Stimulated activated CD8-positive, alpha-beta memory T cell treated with anti-CD3 and anti-CD28 coated beads, Interleukin-2, amount 100 ng/mL, for 1 hour (primary cell): ENCODE measurements at places on chromosomes 16 and 17.

DNA sequence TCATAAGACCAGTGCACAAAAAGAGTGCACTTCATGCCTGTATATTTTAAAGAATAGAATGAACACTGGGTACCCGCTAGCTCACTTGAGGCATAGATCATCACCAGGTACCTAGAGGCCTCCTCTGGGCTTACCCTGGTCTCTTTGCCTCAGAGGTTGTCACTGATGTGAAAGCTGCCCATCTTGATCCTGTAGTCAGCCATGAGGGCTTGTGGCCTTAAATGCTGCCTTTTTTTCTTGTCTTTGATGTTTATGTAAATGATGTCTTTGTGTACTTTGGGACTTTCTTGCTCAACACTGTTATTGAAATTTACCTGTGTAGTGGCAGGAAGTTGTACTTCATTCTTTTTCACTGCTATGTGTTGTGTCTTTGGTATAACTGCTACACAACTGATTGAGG lies 26.8 kb upstream of the SLC5A10 start:
- no peak for DNase-seq

DNA sequence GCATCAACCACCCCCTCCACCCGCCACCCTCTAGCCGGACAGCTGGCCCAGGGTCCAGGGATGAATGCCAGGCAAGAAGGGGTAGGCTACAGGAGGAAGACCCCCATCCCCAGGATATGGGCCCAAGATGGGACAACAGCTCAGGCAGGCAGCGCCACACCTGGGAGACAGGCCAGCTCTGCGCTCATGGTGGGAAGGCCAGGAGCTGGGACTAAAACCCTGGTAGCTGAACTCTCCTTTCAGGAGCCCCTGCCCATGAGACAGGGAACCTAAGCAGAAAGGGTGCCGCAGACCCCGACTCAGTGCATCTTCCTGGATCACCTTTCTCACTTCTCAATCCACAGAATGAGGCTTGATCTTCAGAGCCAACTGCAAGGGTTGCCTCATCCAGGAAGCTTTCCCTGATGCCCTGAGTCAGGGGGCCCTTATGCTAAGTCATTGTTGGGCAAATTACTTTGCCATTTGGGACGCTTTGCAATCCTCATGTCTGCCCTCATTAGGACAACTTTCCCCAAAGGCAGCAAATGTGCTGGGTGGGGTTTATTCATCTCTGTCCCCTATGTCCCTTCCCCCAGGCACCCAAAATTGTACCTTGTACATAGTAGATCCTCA lies 9.0 kb downstream of the ZDHHC1 start:
- no peak for DNase-seq

- no peak for DNase-seq
Measured at GRCh38 chr16:81520560-81521135, 76.0 kb downstream of the CMIP start.

GRCh38 chr16:2188395-2188794 lies 8.0 kb downstream of the CASKIN1 start:
- DNase-seq = no peak

DNA sequence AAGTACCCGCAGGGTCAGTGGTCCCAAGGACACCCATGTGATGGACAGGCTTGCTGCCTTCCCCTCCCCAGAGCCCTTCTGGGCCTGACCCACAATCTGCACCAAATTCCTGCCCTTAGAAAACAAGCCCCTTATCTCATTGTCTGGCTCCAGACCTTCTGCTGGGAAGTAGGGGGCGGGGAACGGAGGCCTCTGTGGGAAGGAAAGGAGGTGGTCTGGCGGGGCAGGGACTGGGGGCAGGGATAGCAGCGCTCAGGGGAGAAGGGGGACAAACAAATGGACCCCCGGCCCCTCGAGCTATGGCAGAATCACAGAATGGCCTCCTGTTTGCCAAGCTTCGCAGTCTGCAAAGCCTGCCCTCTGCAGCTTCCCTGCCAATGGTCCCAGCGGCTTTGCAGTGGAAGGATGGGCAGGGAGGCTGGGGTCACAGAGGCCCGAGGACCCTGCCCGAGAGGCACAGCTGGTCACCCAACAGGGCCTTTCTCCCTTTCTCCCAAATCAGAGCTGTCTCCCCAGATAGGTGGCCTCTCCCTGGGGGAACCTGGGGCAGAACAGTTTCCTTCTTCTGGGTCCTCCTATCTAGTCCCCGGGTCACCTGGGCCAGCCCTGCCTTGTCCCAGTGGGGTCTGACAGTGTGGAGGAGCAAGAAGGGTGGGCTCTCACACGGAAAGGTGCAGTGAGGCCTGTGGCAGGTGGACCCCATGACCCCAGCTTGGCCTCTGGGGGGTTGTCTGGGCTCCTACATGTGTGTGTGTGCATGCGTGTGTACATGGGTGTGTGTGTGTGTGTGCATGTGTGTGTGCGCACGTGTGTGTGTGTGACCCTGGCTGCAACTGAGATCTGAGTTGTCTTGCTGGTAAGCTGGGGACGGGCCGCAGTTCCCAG lies 25.5 kb downstream of the TMEM235 start:
- DNase-seq = no peak

DNA sequence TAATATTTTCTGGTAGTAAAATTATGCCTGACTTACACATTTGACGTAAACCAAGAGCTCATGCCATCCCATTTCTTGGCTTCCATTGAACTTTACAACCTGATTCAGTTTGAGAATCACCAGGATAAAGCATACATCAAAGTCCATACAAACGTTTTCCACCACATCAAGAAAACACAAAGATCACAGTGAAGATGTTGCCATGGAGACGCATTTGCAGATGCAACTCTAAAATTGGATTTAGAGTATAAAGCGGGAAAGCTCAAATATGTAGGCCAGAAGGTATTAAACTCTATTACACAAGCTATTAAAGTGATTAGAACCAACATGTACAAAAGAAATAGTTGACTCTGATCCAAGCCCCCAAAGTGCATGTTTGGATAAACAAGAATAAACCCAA lies 10.4 kb downstream of the C16orf46 start:
- DNase-seq = no peak

- DNase-seq = no peak
Measured at GRCh38 chr16:20309786-20310185, 17.5 kb downstream of the GP2 start.

GRCh38 chr17:40330850-40331470 lies 22.0 kb downstream of the RARA start:
- DNase-seq = no peak

GRCh38 chr17:39099663-39100286 lies 51.7 kb downstream of the PLXDC1 start:
- DNase-seq = no peak

- peak; percentile 4 for DNase-seq
Measured at GRCh38 chr17:62965174-62965685, 805 bp upstream of the TANC2 start.

GRCh38 chr16:84699147-84699711 lies 571 bp upstream of the USP10 start:
- DNase-seq = no peak

- DNase-seq = no peak
Measured at GRCh38 chr16:89431158-89431584, 59.2 kb downstream of the ANKRD11 start.

DNA sequence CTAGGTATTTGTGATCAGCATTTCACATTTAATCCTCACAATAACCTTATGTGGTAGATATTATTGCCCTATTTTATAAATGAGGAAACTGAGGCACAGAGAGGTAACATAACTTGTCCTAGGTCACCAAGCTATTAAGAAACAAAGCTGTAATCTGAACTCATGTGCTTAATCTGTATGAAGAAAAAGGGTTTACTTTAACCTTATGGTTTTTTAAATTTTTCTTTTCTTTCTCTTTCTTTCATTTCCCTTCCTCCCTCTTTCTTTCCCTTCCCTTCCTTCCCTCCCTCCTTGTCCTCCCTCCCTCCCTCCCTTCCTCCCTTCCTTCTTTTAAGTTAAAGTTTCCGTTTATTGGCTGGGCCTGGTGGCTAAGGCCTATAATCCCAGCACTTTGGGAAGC lies 105.2 kb upstream of the AMZ2 start:
- DNase-seq = no peak

DNA sequence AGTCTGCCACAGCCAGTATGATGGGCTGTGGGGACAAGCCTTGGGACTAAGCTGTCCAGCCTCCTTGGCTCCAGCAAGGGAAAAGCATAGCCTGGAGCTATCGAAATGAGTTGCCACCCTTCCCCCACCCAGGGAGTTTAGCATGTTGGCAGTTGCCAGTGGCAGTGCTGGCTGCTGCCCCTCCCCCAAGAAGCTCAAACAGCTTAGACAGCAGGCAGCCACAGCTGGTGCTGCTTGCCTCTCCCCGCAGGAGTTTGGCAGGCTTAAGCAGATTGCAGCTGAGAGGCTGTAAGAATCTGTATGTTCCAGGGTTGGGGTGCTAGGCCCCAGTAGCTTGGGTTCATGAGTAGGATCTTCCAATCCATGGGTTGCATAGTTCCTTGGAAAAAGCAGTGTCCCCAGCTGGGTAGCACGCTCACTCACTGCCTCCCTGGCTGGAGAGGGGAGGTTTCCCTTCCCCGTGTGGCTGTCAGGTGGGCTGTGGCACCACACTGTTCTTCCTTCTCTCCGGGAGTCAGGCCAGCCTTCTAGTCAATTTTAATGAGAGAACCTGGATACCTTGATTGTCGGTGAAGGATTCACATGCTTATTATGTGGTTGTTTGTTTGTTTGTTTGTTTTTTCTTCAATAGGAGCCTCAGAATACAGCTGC lies 506.1 kb downstream of the CDH11 start:
- no peak for DNase-seq

GRCh38 chr17:796609-797008 lies 14.5 kb downstream of the MRM3 start:
- DNase-seq = no peak

DNA sequence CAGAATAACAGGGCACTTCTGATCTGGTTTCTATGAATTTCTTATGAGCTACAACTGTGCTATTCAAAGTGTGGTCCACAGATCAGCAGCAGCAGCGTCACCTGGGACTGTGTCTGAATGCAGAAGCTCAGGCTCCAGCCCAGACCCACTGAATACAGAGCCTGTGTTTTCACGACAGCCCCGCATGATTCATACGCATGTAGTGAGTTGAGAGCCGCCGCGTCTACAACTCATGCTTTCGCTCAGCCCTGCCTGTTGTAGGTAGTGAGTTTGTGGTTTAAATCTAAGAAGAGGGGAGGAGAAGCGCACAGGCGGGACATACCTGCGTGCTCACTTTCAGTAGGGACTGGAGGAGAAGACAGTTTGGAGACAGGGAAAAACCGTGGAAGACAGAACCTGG lies 28.5 kb upstream of the ELAC2 start:
- no peak for DNase-seq

DNA sequence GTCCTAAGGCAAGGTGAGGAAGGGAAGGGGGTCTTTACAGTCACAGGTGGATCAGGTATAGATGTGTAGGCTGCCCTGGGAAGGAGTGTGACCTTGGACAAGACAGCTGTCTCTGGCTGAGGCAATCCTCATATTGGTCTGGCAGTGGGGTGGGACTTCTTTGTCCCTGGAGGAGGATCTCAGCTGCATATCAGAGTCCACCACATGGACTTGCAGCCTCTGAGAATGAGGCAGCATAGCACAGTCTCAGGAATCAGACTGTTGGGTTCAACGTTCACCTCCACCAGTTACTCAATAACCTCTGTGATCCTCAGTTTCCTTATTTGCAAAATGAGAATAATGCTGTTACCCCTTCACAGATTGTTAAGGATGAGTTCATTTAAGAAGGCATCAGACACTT lies 33.4 kb downstream of the ACSM2A start:
- no peak for DNase-seq

- no peak for DNase-seq
Measured at GRCh38 chr17:57135789-57136291, 50.8 kb downstream of the AKAP1 start.

- DNase-seq = no peak
Measured at GRCh38 chr16:57634171-57634570, 5.7 kb downstream of the ADGRG1 start.

- DNase-seq = no peak
Measured at GRCh38 chr16:17228708-17229055, 242.1 kb downstream of the XYLT1 start.

DNA sequence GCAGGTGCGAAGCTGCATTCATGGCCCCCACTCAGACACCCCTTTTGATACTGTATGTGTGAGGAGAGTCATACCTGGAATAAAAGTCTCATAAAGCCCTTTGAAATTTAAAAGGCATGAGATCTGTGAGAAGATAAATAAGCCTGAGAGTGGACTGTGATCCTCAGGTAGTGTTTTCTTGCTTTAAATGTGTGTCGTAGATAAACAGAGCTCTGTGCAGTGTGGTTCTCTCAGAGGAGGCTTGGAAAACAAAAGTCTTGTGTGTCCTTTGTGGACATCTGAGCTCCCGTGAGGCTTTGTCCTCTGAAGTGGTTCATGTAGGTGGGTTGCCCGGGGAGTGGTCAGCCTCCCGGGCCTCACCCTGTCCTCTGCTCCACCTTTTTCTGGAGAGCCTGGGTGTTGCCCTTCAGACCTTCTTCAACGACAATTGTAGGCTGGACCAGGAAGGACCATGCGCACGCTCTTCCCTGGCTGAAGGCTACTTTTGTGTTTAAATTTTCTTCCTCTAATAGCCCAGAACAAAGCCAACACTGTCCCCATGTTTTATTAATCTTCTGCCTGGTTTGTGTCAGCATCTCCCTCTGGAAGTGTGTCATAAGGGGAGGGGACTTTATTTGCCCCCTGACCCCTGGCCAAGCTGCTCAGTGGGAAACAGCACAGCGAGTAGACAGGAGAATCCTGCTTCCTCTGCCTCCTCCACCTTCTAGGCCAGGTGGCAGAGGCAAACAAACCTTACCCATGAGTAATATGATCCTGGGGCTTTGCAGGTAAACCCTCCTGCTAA lies 151.2 kb downstream of the MSI2 start:
- DNase-seq = no peak

DNA sequence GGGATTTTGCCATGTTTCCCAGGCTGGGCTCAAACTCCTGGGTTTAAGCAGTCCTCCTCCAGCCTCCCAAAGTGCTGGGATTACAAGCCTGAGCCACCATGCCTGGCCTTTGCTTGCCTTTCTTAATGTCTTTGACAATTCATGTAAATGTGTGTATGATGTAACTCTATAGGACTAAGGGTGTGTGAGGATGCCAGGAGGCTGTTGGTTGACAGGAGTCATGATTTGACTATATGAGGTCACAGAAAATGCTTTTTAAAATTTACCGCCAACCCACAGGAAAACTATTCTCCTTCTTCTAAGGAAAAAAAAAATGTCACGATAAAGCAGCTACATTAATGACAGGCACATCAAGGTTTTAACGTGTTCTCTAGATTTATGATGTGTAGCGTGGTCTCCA lies 118.8 kb downstream of the WWOX start:
- DNase-seq = no peak
